Kidney (tissue), 22 donors: ENCODE measurements at places on chromosomes 13 and 19. TPM values are rescaled to one million over a fixed set of nuclear protein-coding genes. Genes with fewer than 3 reads are reported as not detected.

SCAMP4 gene
- total RNA-seq = 90.1 TPM

SPTBN4 gene
- total RNA-seq = 0.82 TPM

SELENOV gene
- total RNA-seq = not detected

TLE6 gene
- total RNA-seq = 3.7 TPM

TICAM1 gene
- 23.0 TPM for total RNA-seq

RNF17 gene
- total RNA-seq = not detected

CLDND2 gene
- total RNA-seq = 1.1 TPM

EGLN2 gene
- 96.0 TPM for total RNA-seq

KLHL1 gene
- not detected for total RNA-seq

LIM2 gene
- total RNA-seq = not detected

DNA sequence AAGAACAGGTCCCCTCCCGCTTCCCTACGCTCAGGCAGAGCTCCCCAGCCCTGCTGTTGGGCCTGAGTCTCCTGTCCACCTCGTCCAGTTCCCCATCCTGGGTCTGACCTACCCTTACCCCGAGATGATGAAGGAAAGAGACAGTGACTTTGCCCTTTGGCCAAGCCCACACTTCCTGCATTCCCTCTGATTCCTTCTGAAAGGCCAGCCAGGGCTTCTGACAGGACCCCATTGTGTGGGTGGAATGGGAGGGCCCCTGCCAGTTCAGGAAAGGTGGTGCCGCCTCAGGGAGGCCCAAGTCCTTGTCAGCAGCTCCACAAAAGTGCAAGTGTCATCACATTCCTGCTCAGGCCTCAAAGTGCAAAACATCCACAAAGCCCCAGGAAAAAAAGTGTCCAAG, 177.8 kb downstream of the PAN3 start:
- H3K27ac ChIP-seq = peak overlapping the region; percentile 78
- H3K4me3 ChIP-seq = no peak overlapping the region
- no peaks in the 10 kb centered on the region for H3K36me3 ChIP-seq
- DNase-seq = no peak
- peaks cover 11% of the 10 kb centered on the region for H3K4me1 ChIP-seq
- H3K27me3 ChIP-seq = no peaks in the 10 kb centered on the region

DNA sequence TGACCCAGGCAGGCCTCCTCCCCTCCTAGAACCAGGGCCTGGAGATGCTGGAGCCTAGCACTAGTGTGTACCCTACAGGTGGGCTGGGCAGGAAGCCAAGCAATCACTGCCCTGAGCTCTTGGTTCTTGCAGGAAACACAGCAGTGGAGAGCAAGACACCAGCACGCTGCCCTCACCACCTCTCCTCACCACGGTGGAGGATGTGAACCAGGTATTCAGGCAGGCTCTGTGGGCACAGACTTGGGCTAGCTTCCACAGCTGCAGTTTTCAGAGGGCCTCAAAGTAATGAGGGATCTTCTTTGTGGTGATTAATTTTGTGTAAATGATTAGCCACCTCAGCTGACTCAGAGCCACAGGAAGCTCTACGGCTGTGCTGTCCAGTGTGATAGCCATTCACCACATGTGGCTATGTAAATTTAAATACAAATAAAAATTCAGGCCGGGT, 13.6 kb upstream of the GPI start:
- H3K4me1 ChIP-seq = peaks cover 4% of the 10 kb centered on the region
- H3K4me3 ChIP-seq = no peak overlapping the region
- H3K36me3 ChIP-seq = peaks cover 4% of the 10 kb centered on the region
- no peaks in the 10 kb centered on the region for H3K27me3 ChIP-seq
- H3K27ac ChIP-seq = peak overlapping the region; percentile 41
- DNase-seq = no peak

GRCh38 chr13:27449936-27450828, at the start of gene MTIF3:
TSS of gene MTIF3 (minus strand) at chr13:27450564. CDS start at chr13:27440448, 10,116 bp downstream.
- peak within 1 kb of the TSS; percentile 99 for H3K4me3 ChIP-seq
- H3K4me1 ChIP-seq = peaks cover 7% of the 10 kb centered on the region
- H3K27me3 ChIP-seq = no peaks in the 10 kb centered on the region

GRCh38 chr19:33309826-33310225, 7.5 kb upstream of the CEBPA start:
- H3K27me3 ChIP-seq = no peaks in the 10 kb centered on the region
- H3K36me3 ChIP-seq = no peaks in the 10 kb centered on the region
- no peaks in the 10 kb centered on the region for H3K4me1 ChIP-seq
- no peak overlapping the region for H3K27ac ChIP-seq
- H3K4me3 ChIP-seq = no peak overlapping the region

- DNase-seq = no peak
- H3K36me3 ChIP-seq = no peaks in the 10 kb centered on the region
These were observed 19.3 kb downstream of the GNA15 start for GRCh38 chr19:3154957-3155736.

- H3K36me3 ChIP-seq = no peaks in the 10 kb centered on the region
- DNase-seq = no peak
- no peak overlapping the region for H3K27ac ChIP-seq
- H3K4me1 ChIP-seq = no peaks in the 10 kb centered on the region
These were observed 78.9 kb upstream of the FLT1 start for GRCh38 chr13:28573595-28574373.

DNA sequence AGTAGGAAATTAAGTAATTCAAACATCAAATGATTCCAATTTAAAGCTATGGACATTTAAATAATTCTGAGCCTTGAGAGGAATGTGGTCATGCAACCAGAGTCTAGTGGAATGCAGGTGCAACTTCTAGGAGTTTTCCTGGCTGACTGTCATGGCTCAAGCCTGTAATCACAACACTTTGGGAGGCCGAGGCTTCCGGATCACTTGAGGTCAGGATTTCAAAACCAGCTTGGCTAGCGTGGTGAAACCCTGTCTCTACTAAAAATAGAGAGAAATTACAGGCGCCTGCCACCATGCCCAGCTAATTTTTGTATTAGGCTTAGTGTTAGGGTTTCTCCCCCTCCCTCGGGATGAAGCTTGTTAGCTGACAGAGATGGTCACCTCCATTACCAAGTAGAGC, 6.4 kb downstream of the ZNF808 start:
- DNase-seq = no peak
- H3K27ac ChIP-seq = no peak overlapping the region
- H3K4me1 ChIP-seq = peaks cover 5% of the 10 kb centered on the region
- peaks cover 8% of the 10 kb centered on the region for H3K36me3 ChIP-seq
- H3K4me3 ChIP-seq = no peak overlapping the region

- H3K4me1 ChIP-seq = no peaks in the 10 kb centered on the region
- no peak for DNase-seq
- H3K36me3 ChIP-seq = no peaks in the 10 kb centered on the region
- H3K4me3 ChIP-seq = no peak overlapping the region
- H3K27me3 ChIP-seq = no peaks in the 10 kb centered on the region
These were observed 22.2 kb downstream of the SOHLH2 start for GRCh38 chr13:36192166-36192565.

- H3K4me1 ChIP-seq = peaks cover 9% of the 10 kb centered on the region
- no peak overlapping the region for H3K27ac ChIP-seq
- H3K27me3 ChIP-seq = no peaks in the 10 kb centered on the region
These were observed 88.8 kb upstream of the MCF2L start for GRCh38 chr13:112880221-112880641.

GRCh38 chr19:55606817-55607216, 1.4 kb downstream of the ZNF865 start:
- H3K36me3 ChIP-seq = no peaks in the 10 kb centered on the region
- DNase-seq = no peak
- no peaks in the 10 kb centered on the region for H3K27me3 ChIP-seq

GRCh38 chr13:98524793-98525192, 52.1 kb downstream of the STK24 start:
- H3K27me3 ChIP-seq = no peaks in the 10 kb centered on the region
- H3K4me3 ChIP-seq = no peak overlapping the region
- H3K36me3 ChIP-seq = no peaks in the 10 kb centered on the region
- H3K4me1 ChIP-seq = no peaks in the 10 kb centered on the region
- no peak for DNase-seq

DNA sequence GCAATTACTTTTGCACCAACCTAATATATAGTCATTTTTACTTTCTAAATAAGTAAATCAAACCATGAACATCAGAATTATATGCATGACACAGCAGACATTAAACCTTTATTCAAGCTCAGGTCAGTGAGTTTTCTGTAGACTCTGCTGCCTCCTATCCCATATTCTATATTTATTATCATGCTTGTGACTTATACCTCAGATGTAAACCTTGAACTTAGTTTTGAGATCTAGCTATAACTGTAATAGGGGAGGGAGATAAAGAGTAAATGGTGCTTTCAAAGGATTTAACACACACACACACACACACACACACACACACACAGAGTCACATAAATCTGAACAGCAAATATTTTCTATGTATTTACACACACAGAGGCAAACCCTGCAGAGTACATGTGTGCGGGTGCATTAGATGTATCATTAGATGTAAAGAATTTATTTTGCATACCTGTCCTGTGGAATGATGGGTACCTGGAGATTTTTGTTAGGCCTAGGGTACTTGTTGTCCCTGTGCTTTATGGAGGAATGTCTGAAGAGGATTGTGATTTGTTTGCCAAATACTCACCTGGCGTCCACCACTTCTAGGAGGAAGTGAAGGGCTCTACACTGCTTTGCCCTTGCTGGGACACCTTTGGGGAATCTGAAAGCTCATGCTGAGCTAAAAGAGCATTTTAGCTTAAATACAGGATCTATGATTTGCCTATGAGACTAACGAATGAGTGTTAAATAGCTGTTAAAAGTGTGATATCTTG, 521.9 kb downstream of the KLF5 start:
- no peaks in the 10 kb centered on the region for H3K27me3 ChIP-seq
- H3K27ac ChIP-seq = no peak overlapping the region
- no peaks in the 10 kb centered on the region for H3K36me3 ChIP-seq
- no peak overlapping the region for H3K4me3 ChIP-seq
- no peaks in the 10 kb centered on the region for H3K4me1 ChIP-seq

DNA sequence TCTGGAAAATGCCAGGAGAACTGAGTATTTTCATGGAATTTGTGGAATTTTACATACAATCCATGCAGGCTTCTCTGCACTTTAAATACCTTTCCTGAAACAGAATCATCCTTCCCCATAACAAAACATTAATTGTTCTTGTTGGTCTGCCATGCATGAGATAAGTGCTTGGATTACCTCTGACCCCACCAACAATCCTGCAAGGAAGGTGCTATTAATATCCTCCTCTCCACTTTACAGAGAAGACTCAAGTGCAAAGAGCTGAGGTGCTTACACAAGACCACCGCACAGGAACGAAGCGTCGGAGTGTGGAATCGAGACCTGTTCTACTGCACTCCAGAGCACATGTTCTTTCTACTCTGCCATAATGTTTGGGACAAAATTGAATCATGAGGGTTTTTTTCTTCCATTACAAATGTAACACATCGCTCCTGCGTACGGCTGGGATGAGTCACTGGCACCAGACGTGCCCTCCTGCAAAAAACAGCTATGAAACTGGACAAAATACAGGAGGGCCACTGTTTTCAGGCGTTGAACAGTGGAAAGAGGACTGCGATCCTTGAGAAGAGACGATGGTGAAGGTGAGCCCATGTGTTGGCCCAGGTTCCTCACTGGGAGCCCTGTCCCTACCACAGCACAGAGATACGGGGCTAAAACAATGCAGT, 12.9 kb upstream of the LRRC4B start:
- H3K27ac ChIP-seq = no peak overlapping the region
- no peaks in the 10 kb centered on the region for H3K27me3 ChIP-seq
- no peaks in the 10 kb centered on the region for H3K4me1 ChIP-seq
- DNase-seq = peak; percentile 3
- no peaks in the 10 kb centered on the region for H3K36me3 ChIP-seq

DNA sequence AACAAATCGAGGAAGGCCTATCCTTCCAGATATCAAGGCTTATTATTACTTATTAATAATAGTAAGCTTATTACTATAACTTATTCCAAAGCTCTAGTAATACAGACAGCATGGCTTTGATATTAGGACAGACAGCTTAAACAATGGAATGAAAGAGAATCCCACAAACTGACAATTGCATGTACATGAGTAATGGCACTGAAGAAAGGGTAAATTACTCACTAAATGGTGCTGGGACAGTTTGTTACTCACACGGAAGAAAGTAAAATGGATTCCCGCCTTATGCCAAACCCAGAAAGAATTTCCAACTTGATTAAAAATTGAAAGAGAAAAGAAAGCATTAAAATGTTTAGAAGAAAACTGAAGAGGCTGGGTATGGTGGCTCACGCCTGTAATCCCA, 60.3 kb downstream of the MIPEP start:
- H3K36me3 ChIP-seq = no peaks in the 10 kb centered on the region
- no peak for DNase-seq
- no peak overlapping the region for H3K4me3 ChIP-seq
